Neural progenitor cell (in vitro differentiated cells): ENCODE measurements at places on chromosomes 4 and X. TPM values are rescaled to one million over a fixed set of nuclear protein-coding genes. Genes with fewer than 3 reads are reported as not detected.

DNA sequence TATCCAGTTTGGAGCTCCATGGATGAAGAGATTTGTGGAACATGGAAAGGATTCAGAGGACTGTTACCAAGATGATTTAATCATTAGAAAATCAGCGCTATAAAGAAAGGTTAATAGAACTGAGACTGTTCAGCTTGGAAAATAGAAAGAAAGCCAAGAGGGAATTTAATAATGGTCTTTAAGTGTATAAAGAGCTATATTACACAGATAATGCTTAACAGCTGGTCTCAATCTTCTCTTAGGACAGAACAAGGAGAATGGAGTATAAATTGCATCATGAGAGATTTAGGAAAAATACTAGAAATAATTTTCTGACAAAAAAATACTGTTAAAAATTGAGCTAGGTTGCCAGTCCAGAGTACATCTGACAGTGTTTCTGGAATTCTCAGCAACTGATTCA is 91.3 kb upstream of the MAGEC2 start:
- no peak for DNase-seq

- no peak for DNase-seq
Measured at GRCh38 chr4:80438016-80438415, 102.5 kb downstream of the CFAP299 start.

- peak; percentile 32 for DNase-seq
Measured at GRCh38 chrX:23332888-23333821, 1.5 kb upstream of the PTCHD1 start.

- DNase-seq = peak; percentile 80
Measured at GRCh38 chr4:154018659-154019058, 229.8 kb upstream of the SFRP2 start.

The PASD1 gene
- total RNA-seq = not detected in 2 replicates

GRCh38 chr4:153001626-153002025 is 65.5 kb downstream of the FHDC1 start:
- peak; percentile 24 for DNase-seq
